Stimulated activated naive CD4-positive, alpha-beta T cell treated with Interleukin-2 at 50 U/mL for 16 hours (primary cell): ENCODE measurements at places on chromosomes 2 and 18.
A peak's percentile ranks its signal among the peaks of the same experiment; 100 is the strongest.

DNA sequence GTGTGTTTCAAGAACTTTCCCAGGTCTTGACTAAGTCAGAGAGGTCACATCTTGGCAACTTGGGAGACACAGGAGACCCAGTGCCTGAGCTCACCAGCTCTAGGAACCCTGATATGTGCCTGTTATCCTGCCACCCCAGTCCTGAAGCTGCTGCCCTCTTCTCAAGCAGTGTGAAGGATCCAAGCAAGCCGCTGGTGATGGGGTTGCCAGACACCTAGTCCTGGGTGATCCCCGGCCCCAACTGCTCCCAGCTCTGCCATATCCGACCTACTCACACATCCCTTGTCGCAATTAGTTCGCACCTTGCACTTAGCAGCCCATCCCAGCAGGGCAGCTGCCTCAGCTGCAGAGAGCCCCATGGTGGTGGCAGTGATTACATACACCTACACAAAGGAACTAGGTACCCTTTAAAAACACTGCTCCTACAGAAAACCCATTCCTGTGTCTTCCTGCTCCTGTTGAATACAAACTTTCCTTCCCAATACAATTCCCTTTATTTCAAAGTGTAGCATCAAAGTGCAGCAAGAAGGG lies 247.2 kb upstream of the RAB12 start:
- no peak for DNase-seq

DNA sequence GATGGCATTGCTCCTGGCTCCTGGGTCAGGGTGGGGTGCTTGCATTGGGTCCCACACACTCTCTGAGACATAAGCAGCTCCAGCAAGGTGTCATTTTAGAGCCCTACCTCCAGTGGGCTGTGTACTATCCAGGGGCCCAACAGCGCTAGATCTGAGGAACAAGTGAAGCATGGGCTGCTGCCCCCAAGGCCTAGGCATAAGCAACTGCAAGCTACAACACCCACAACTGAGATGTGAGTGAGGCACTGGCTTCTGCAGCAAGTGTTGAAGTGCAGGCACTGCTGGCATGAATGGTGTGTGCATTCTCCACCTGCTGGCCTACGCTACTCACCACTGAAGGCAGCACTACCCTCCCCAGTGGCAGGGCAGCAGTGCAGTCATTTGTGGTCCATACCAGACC lies 81.0 kb upstream of the STK39 start:
- DNase-seq: no peak

DNA sequence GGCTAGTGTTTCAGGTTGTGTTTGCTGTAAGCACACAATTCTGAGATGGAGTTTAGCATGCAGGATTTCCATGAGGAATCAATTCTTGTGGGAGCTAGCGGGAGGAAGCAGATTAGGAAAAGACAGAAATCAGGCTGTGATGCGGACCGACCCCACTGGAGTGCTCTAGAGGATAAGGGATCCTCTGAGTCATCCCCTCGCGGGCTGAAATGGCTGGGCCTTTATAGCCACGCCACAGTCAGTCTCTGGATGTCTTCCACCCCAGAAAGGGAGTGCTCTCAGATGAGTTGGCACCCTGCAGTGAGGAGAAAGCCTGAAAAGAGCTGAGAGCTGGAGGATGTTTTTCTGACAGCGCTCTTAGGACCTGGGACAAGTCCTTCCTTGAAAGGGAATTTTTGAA lies 102.4 kb downstream of the GALNT3 start:
- no peak for DNase-seq

GRCh38 chr2:168809537-168809936 lies 7.1 kb downstream of the NOSTRIN start:
- DNase-seq: no peak

- DNase-seq: no peak
Measured at GRCh38 chr2:138718405-138718804, 61.8 kb downstream of the NXPH2 start.

- DNase-seq: peak; percentile 51
Measured at GRCh38 chr2:96869822-96870625, at the start of gene SEMA4C. TSS of gene SEMA4C (minus strand) at chr2:96870080. CDS start at chr2:96867886, 2,194 bp downstream.

DNA sequence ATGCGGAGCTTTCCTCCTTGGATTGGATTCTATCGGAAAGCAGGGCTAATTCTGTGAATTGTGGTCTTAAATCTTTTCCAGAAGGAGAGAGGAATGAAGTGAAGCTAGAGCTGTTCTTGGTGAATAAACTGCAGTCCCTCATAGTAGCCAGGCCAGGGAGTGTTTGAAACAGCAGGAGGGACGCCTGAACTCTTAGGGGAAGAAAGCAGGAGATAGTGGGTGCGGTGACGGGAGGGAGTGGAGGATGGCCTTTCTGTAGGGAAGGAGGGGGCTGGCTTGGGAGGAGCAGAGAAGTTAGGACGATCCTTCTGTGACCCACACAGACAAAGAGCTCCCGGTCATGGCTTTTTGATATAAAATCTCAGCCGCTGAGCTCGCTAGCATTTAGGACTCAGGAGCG lies 47.5 kb upstream of the KCNF1 start:
- DNase-seq: no peak

DNA sequence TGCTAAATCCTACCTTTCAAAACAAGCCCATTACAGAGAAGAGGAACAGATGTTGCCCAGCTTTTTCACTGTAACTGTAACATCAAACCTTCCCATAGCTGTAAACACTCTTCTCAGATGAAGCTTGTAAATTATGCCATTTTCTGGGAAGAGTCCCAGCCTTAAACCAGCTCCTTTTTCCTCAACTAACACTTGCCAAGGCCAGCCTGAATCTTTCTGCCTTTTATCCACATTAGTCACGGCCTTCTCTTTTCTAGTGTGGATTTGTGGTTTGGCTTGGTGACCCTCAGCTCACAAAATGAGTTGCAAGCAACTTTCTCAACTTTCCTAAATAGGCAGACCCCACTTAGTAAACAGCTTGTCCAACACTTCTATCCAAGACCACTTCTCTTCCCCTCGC lies 90.2 kb downstream of the CABLES1 start:
- DNase-seq: no peak

GRCh38 chr18:58125183-58125582 lies 81.2 kb downstream of the NEDD4L start:
- DNase-seq: no peak

DNA sequence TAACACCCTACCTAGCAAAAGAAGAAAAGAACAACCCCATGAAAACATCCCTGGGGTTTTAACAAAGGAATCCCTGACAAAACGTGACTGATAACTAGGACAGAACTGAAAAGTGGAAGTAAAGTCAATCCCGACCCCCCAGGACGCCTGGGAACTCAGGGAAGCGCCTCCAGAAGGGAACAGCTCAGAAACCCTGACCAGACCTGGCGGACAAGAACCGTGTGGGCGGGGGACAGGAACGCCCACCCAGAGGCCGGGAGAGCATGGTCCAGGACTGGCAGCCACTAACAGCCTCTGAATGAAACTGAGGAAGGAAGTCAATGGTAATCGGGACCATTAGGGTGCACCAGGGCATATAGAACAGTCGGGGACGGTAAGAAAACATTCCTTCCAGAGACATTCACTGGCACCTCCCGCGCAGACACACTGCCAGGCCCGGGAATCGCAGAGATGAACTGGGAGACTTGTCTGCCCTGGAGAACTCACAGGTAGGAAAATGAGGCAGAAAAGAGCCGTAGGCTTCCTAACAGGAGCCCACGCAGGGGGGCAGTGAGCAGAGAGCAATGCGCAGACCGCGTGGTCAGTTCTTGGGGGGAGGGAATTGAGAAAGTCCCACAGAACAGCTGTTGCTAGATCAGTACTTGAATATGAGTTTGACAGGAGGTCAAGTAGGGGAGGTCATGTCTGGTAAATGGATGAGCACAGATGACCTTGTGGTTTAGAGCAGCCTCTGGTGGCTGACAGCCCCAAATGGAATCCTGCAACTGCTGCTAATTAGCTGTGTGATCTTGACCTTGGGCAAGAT lies 1.3 kb upstream of the TBC1D8 start:
- DNase-seq: no peak

- peak; percentile 6 for DNase-seq
Measured at GRCh38 chr18:12307701-12308385, at the start of gene TUBB6. TSS of gene TUBB6 (plus strand) at chr18:12308241. CDS start at chr18:12308293, 52 bp downstream.

DNA sequence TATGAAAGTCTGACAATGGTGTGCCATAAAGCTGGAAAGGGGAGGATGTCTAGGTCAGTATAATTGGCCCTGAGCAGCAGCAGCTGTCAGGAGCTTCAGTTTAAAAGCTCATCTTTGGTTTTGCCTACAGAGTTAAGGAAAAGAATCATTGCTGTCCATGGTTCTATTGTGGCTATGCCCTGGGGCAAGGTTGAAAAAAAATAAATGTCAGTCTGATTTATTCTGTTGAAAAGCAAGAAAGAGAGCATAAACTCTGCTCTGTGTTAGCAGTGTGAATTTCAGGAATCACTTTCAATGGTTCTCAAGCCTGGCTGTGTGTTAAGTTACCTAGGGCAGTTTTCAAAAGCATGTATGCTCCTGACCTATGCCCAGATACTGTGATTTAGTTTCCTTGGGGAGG lies 446.7 kb downstream of the SETBP1 start:
- no peak for DNase-seq

GRCh38 chr18:26746826-26747475 lies 118.6 kb downstream of the AQP4 start:
- DNase-seq: no peak

DNA sequence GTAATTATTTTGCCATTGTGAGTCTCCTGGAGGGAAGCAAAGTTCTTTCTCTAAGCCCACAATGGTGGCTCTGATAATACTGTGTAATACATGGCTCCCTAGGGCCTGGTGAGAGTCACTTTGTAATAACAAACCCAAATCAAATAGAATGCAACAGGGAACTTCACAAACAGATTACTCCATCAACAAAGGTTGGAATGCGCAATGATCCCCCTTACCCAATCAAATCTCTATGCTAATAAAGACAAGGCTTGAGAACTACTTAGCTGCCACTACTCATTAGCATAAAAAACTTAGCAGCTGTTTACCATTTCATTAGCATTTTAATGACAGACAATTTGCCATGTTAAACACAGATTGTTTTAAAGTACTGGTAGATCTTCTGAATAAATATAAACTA lies 285.6 kb upstream of the SESTD1 start:
- no peak for DNase-seq

- no peak for DNase-seq
Measured at GRCh38 chr2:23283653-23284052, 101.3 kb upstream of the KLHL29 start.

- DNase-seq: no peak
Measured at GRCh38 chr2:65377556-65378192, 54.7 kb downstream of the SPRED2 start.

DNA sequence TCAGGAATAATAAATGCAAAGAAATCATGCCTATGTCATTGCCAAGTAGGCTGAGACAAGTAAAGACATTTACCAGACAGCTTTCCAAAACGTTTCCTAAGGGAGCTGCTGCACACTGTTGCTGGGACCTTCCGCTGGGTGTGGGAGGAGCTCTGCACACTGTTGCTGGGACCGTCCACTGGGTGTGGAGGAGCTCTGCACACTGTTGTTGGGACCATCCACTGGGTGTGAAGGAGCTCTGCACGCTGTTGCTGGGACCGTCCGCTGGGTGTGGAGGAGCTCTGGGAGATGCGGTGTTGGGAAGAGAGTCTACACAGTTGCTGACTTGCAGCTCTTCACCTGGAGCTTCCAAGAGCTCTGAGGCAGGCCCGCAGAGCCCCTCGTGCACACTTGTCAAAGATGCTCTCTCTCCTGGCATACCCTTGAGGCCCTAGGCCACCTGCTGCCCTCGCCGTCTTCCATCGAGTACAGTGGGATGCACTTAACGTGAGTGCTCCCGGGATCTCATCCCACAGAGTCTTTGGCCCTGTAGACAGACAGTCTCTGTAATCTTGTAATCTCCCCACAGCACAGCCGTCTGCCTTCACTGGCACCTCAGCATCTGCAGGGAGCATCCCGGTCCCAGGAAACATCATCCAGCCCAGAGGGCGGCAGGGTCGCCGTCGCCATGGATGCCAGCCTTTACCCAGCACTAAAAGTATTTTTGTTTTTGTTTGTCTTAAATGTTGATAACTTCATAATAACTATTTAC lies 51.4 kb downstream of the TRAPPC12 start:
- DNase-seq: no peak

DNA sequence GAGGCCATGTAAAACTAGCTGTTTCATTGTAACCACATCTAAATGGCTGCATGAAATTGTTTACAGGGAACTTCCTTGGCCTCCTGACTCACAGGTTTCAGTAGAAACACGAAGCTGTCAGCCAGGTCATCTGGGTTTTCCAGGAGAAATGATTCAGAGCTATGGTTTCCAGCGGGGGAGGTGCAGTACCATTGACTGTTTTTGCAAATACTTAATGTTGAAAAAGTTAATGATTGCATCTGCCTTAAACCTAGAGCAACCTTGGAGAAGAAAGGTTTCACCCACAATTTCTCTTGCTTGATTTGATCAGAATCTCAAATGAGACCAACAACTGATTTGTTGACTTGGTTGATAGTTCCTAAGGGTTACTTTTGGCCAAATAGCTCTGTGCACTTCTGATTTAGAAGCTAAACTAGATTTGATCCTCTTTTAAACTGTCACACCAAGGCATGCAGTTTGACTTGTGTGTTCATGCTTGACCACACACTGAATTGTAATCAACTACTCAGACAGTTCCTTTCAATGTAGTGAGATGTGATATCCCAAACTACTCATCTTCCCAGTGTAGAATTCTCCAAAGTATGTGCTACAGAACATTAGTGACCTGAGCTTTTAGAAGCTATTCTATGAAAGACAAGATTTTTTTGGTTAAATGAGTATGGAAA lies 193.5 kb upstream of the CHST9 start:
- DNase-seq: no peak
